ENCODE measurements at places on chromosomes 1 and 21.

DNA sequence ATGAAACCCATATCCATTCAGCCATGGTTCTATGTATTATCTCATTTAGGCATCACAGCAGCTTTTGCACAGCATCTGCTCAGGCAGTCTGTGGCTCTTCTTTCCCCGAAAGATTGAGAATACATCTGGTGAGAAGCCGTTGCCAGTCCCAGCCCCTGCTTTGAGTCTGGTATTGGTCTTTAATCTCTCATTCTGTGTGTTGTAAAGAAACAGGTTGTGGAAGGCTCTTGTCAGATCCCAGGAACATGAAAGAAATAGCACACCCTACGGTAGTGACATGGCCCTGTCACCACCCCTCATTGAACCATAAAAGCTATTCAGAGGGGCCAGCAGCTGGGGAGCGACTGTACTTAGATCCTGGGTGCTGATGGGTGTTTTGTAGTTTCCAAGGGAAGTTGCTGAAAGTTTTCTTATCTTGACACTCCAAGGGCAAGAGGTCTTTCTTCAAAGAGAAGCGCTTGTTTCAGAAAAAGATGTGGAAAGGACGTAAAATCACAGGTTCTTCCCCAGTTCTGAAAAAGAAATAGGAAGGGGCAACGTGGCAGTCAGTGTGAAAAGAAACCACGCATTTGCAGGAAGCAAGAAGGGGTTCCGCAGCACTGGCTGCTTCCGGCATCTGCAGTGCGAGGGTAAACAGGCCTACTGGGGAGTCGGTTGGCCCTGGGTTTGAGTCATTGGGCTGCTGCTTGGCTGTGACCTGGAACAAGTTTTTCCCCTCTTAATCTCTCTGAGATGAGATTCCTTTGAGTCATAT, 145.0 kb downstream of the DHRS3 start:
- peak; percentile 38 for DNase-seq

- DNase-seq, result no peak
Observed at GRCh38 chr1:3678361-3679097, 26.2 kb downstream of the TP73 start.

DNA sequence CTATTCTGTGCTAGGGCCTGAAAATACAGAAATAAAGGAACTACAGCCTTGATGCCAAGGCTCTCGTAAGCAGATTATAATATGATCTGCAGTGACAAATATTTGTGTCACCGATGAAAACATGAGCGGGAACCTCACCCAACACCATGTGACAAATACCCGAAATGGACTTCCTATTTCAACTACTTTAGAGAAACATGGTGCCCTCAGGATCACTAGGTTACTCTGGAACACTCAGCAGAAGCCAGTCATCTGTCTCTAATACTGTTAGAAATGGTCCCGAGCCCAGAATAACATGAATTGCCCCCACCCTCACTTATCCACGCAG, 463 bp upstream of the VAMP3 start:
- no peak for DNase-seq

- no peak for DNase-seq
Observed at GRCh38 chr21:45803618-45804340, 160.3 kb downstream of the PCBP3 start.

DNA sequence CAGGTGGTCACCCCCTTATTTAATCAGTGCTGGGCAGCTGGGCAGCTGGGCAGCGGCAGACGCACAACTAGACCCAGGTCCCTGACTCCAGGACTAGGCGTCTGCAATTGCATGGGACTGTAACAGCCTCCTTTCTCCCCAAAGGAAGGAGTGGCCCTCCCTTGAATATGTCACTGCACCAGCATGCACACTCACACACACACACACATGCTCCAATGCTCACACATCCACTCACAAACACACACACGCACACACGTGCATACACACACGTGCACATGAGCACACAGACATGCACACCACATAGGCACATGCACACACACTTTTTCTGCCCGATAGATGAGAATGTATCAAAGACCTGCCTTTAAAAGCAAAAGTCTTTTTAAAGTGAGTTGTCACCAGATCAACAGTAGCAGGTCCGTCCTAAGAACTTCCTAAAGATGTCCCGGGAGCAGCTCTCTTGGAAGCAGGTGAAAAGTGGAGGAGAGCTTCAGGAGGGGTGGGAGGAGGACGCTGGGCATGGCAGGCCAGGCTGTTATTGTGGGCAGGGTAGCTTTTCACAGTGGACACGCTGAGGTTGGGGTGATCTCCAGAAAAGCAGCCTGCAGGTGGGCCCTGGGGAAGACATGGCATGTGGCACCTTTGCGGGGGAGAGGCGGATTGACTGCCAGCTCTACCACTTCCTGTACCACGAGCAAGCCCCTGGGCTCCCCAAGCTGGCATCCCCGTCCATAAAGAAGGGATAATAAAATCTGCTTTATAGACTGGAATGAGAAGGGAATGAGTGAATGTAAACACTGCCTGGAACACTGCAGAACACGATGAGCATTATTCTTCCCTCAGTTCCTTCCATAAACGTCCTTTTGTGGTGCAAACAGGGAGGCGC, 1.7 kb downstream of the PDE9A start:
- DNase-seq, result no peak

Measured in stimulated activated CD4-positive, alpha-beta T cell treated with anti-CD3 and anti-CD28 coated beads, Interleukin-1b, Interleukin-23, amount 100 ng/mL, for 1 hour (primary cell).